ENCODE measurements at places on chromosomes 3 and 15.

GRCh38 chr15:65998486-65998885 lies 129.2 kb downstream of the RAB11A start:
- no peak for DNase-seq

DNA sequence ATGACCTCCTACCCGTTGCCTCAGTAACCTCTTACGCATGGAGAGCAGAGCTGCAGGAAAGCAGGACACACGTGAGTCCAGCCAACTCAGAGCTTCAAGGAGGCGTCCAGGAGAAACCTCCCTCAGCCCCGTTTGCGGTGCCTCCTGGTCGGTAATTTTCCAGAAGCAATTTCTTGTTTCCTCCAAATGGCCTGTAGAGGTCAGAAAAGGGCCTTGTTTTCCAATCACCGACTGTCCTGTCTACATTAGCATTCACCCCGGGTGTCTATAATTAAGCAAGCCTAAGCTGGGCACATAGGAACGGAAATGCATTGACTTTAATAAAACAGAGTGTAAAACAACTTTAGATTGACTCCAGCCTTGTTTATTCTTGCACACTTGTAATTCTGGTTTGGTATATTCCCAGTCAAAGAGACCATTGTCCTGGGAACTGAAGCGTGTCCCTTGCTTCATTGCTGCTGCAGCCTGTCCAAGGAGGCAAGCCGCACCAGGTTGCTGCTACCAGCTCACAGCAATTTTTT lies 836.2 kb downstream of the AGBL1 start:
- no peak for DNase-seq

- DNase-seq: no peak
Observed at GRCh38 chr3:20683910-20684309, 497.9 kb upstream of the SGO1 start.

DNA sequence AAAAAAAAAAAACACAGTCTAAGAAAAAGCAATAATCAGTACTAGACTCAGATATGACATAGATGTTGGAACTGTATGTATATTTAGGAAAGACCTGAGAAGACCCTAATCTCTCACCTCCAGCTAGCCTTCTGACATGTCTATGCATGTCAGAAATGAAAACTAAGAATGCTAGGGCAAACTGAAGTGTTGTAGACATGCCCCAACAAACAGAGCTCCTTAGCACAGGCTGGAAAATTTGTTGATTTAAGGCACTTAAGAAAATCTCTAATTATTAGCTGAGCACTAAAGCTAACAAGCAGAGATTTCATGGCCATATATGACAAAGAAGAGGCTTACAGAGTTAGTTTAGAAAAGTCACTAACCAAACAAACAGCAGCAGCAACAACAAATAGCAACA lies 45.5 kb upstream of the PRSS50 start:
- no peak for DNase-seq

GRCh38 chr3:43162230-43163084 lies 56.6 kb upstream of the POMGNT2 start:
- DNase-seq: no peak

GRCh38 chr3:195578565-195578964 lies 5.2 kb downstream of the APOD start:
- no peak for DNase-seq

- DNase-seq: no peak
Observed at GRCh38 chr3:98977520-98977919, 76.0 kb upstream of the DCBLD2 start.

- DNase-seq: no peak
Observed at GRCh38 chr15:95132774-95133173, 901.4 kb downstream of the MCTP2 start.

DNA sequence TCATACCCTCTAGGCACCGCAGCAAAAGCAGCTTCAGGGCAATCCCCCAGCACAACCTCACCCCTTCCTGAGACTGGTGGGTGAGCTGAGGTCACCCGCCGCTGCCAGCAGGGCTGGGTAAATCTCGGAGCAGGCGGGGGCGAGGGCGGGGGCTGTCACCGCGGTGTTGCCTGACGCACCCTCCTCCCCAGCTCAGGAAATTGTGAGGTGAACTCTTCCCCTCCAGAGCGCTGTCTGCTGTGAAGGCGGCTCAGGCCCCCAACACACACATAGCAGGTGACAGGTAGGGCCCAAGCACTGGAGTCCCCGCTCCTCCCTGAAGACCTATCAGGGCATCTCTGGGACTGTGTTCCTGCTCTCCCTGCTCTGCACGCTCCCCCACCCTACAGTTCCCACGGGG lies 30.2 kb upstream of the FURIN start:
- DNase-seq: no peak

DNA sequence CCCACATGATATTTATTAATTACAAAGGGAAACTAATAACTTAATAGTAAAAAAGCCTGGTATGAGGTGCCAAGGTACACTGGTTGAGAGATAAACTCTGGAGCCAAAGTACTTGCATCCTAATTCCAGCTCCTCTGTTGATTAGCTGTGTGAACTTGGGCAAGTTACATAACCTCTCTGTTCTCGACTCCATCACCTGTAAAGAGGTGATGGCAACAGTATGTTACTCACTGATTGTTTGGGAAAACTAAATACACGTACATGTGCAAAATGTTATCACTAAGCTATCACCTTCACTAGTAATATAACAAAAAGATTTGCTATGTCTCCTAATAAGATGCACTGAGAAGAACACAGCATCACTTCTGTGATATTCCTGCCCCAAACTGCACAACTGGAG lies 206.4 kb downstream of the MEX3B start:
- DNase-seq: no peak

GRCh38 chr15:90419738-90420406 lies 31.8 kb downstream of the IQGAP1 start:
- DNase-seq: no peak

- no peak for DNase-seq
Observed at GRCh38 chr3:114711321-114711886, 417.6 kb downstream of the TIGIT start.

- DNase-seq: no peak
Observed at GRCh38 chr3:117726776-117727175, 1017.2 kb downstream of the TUSC7 start.

- no peak for DNase-seq
Observed at GRCh38 chr15:28895146-28895545, 9.4 kb downstream of the APBA2 start.

- DNase-seq: no peak
Observed at GRCh38 chr3:46670891-46671427, 22.5 kb downstream of the ALS2CL start.

DNA sequence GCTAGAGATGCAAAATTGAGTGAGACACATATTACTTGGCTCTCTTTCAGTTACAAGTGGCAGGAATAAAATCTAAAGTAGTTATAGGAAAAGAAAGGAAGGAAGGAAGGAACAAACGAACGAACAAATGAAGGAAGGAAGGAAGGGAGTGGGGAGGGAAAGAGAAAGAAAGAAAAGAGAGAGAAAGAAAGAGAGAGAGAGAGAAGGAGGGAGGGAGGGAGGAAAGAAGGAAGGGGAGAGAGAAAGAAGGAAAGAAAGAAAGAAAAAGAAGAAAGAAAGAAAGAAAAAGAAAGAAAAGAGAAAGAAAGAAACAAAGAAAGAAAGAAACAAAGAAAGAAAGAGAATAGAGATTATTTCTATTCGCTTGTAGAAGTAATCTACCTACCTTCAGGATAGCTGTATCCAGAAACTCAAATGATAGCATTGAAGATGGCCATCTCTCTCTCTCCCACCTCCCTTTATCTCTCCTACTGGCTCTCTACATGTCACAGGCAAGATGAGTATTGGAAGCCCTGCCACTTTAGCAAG lies 229.7 kb upstream of the TLE3 start:
- DNase-seq: no peak

DNA sequence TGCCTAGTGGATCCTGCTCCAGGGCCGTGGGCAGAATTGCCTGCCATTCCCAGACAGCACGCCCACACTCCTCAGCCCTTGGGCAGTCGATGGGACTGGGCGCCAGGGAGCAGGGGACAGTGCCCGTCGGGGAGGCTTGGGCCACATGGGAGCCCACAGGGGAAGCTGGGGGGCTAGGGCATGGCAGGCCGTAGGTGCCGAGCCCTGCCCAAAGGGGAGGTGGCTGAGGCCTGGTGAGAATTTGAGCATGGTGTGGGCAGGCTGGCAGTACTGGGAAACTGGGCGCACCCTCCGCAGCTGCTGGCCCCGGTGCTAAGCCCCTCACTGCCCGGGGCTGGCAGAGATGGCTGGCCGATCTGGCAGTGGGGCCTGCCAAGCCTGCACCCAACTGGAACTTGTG lies 1225.9 kb upstream of the EPHA6 start:
- no peak for DNase-seq

GRCh38 chr3:17551333-17551732 lies 191.1 kb downstream of the TBC1D5 start:
- no peak for DNase-seq

GRCh38 chr15:98391568-98391967 lies 256.8 kb upstream of the IGF1R start:
- no peak for DNase-seq

GRCh38 chr15:68055224-68055705 lies 1.1 kb downstream of the PIAS1 start:
- peak; percentile 34 for DNase-seq

DNA sequence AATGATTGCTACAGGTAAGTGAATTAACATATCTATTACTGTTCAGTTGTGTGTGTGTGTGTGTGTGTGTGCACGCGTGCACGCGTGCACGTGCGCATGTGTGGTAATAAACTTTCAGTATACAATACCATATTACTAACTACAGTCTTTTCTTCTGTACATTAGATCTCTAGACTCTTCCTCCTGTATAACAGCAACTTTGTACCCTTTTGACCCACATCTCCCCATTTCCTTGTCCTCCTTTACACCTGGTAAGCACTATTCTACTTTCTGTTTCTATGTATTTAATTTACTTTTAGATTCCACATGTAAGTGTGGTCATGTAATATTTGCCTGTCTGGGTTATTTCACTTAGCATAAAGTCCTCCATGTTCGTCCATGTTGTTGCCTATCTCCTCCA lies 29.1 kb upstream of the GOLIM4 start:
- DNase-seq: no peak

GRCh38 chr3:89017531-89017930 lies 89.9 kb upstream of the EPHA3 start:
- DNase-seq: no peak

DNA sequence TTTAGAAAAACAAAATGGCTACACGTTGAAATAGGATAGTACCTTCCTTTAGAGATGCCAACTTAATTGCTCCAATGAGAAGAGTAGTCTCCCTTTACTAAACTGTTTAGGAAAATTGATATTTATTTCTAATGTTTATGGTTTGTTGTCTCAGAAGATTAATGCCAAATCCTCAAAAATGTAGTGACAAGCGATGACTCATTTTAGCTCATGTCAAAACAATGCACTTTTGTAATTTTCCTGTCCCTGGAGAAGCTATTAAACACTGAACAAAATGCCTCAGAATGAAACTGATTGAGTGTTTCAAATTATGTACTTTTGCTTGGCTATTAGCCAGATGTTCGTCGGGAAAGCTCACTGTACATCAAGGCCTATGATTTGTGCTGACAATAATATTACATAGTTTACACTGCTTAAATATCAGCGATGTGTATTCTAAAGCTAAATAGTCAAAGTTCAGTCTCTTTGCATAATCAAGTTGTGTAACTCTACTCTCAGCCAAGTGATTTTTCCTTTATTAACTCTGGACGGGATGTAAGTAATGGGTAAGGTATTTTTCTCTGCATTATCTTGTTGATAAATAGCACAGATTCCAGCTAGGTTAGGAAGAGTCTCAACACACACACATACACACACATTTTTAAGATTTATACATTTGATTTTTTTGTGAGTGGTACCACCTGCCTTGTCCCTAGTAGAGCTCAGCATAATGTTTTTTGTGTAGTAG lies 83.7 kb downstream of the CMSS1 start:
- no peak for DNase-seq

DNA sequence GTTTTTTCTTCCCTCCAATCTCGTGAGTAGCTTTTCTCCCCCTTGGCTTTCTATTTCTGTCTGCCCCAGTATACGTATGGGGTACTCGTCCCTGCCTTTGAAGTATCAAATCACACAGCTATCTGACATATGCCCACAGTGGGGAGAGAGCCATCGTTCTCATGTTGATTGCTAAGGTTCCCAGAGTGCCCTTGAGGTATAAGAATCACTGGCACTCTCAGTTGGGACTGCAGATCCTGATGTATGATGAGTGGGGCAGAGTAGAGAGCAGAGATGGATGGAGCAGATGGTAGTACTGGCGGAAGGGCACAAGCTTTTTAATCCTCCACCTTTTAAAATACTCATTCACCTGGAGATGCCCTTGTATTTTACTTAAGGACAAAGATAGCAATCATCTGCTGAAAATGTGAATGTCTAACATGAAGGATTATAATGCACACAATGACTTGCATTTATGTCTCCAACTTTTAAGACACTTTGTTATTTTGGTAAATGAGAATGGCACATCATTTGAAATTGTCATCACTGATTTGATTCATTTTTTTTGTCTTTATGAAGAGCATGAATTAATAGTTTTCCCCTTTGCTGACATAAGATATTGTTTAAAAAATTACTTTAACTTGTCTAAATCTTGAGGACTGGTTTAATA lies 239.6 kb downstream of the NR1D2 start:
- DNase-seq: no peak

GRCh38 chr3:42868841-42869240 lies 6.8 kb downstream of the CYP8B1 start:
- DNase-seq: no peak

DNA sequence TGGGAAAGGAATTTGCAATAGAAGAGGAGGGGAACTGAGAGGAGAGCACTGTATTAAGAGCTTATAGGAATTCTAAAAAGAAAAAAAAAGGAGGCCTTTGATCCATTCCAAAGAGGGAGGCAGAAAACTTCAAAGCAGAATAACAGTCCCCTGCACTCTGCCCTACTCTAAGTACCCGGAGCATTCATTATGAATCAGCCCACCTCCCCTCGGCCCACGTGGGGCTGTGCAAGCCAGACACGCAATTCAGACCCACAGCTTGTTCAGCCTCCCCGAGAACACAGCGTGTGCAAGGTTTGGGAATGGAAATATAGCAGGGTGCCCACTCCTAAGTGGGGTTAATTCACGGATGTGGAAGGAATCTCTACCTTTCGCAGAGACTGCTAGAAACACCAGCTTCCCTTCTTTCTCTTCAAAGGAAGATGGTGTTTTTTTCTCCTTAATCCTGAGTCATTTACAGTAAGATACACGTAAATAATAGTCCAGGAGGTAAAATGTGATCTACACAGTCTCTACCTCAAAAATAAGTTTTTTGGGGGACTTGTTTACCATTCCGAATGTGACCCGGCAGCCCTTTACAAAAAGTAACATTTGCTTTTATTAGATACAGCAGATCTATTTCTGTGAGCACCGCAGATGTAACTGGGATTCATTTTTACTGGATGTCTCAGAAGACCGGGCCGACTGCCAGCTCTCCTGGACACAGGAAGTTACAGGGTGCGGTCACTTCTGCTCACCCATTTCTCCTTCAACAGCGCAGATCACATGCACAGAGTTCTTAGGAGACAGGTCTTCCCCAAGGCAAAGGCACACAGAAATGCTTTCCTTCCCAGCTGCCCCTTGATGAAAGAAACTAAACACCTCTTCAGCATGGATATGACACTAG lies 768.5 kb upstream of the CFAP20DC start:
- DNase-seq: no peak

- no peak for DNase-seq
Observed at GRCh38 chr3:14514323-14514720, 25.8 kb downstream of the GRIP2 start.

Measured in hematopoietic multipotent progenitor cell treated with erythropoietin and hydrocortisone succinate and interleukin-3 and kit ligand, for 17 days (in vitro differentiated cells).